ENCODE measurements at places on chromosomes 4 and X.

DNA sequence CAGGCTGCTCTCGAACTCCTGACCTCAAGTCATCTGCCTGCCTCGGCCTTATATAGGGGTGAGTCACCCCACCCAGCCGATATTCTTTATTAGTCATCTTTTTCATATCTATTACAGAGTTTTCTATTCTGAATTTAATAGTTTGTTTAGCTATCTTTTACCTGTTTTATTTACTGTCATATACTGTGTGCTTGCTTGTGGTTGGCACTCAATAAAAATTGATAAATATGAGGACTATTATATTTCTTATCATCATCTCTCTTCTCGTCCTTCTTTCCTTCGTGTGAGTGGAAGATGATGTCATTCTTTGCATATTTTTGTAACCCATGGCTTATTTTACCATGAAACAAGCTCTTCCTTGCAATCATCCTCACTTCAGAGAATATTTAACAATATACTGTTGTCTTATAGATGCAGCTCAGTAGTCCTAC is 265.5 kb downstream of the ARHGAP24 start:
- DNase-seq: no peak

DNA sequence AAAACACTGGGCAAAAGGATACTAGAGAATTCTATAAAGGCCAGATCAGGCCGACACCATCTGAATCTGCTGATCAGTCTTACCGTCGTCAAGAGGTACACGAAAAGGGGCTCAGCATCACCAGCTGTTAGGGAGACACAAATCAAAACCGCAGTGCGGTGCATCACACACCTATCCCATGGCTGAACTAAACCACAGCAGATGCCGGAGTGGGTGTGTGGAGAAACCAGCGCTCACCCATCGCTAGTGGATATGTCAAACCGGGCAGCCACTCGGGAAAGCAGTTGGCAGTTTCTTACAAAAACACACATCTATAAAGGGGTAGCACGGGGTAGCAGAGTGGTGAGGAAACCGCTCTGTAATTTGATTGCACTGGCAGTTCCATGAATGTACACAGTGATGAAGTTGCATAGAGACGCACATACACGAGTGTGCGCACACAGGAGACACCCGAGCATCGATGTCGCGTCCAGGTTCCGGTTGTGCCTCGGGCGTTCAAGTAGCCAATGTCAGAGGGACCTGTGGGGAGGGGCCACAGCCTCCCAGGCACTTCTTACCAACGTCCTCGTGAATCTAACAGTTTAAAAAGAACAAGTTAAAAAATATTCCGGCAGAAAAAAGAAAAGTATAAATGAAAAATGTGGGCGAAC is 23.1 kb upstream of the CCNQ start:
- DNase-seq: no peak

- DNase-seq: no peak
Observed at GRCh38 chr4:183448436-183448835, 4.0 kb downstream of the CDKN2AIP start.

- DNase-seq: no peak
Observed at GRCh38 chr4:108117418-108118182, 51.1 kb downstream of the LEF1 start.

DNA sequence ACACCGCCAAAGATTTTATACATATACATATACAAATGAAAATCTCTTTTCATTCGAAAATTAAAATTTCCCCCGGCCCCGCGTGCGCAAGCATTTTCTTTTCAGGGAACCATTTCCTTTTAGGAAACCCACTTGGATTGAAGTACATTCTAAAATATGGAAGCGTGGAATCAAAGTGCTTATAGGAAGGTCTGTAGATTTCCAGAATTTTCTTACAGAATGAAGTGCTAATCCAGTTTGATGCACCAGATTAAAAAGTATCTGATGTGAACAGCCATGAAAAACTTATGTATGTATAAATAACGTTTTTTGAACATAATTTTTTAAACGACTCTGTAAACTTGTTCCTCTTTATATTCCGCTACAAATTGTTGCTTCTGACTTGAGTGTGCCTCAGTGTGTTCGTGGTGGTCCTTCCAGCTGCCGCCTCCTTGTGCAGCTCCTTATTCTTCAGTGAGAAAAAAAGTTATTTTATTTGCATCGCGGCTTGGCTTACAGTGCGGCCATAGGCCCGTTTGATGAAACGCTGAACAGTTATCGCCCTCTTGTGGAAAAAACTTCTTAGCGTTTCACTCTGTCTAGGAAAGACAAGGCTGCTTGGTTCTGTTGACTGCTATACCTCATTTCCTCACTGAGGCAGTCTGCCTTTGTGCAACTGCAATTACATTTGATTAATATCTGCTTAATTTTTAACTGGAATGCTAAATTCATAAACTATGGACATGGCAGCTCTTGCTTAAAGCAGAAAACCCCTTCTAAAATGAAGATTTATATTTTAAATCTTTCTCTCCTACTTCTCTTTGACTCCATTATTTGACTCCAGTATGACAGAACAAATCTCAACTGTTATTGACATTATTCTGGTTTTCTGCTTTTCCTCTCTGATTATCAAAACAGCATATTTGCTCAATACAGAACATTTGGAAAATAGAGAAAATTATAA is 4.7 kb upstream of the NKX6-1 start:
- no peak for DNase-seq

- DNase-seq: no peak
Observed at GRCh38 chr4:76930685-76931084, 18.9 kb upstream of the SEPTIN11 start.

DNA sequence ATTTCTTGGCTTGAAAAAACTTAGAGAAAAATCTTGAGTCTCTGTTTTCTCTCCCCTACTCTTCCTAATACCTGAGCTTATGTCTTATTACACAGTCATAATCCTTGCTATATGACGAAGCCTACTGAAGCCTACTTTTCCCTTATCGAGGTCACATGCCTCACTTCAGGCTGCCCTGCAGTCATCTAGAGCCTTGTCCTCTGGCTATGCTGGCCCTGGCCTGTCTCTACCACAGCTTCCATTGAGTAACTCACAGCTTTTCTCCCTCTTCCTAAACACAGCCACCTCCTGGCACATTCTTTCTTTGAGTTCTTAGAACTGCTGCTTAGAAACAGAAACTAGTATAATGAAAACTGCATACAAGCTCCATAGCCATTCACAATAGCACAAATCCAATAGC is 1698.3 kb downstream of the STIM2 start:
- DNase-seq: no peak

GRCh38 chr4:24067367-24068193 is 177.7 kb upstream of the PPARGC1A start:
- DNase-seq: no peak

DNA sequence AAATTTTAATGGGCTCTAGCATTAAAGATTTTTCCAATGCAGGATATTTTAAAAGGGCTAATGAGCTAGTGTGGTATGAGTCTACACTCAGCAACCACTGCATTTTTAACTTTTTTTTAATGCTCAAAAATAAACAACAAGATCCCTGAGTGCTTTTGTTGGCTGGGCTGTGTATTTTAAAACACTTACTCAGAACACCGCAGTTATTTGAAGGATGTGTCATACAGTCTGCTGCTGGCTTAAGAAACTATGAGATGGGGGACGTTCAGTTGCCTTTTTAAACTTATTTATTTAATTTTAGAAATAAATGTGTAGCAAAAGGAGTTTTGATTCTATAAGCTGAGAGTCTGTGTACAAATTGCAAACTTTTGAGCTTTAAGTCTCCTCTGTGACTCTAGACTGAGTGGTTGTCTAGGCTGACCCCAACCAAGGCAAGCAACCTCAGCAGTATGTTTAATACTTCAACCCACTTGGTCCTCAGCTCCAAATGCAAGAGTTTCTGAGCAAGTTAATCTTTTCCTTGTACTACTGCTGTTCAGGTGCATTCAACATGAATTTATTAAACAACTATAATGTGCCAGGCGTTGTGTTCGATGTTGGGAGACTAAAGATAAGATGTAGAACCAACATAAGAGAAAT is 278.6 kb upstream of the DIPK2B start:
- DNase-seq: no peak

- DNase-seq: no peak
Observed at GRCh38 chr4:80361329-80361900, 25.9 kb downstream of the CFAP299 start.

DNA sequence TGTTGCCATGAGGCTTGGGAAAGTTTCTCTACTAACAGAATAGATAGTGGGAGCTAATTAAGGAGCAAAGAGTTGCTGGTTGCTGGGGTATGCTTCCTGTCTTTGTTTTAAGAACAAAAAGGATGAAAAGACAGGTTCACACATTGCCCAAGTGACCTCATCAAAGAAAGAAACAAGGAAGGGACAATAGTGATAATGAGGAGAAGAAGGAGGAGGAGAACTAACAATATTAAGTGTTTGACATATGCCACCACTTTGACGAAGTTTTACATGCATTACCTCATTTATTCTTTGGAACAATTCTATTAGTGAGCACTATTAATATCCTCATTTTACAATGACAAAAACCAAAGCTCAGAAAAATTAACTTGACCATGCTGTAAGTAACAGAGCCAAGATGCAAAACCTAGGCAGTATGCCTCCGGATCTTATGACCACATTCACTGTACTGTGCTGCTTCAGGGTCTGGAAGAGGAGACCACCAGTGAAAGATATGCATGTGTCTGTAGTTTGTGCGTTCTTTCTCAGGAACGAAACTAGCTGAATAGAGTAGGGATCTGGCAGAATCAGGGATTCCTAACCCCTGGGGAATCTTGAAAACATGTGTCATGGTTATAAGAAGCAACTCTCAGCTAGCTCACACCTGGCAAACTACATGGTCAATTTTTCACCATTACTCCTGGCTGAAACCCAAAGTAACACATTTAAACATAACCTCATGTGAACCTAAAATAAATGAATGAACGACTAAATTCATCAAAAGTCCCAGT is 83.8 kb downstream of the MOSPD2 start:
- DNase-seq: no peak

- no peak for DNase-seq
Observed at GRCh38 chr4:2771264-2771663, 15.1 kb upstream of the TNIP2 start.

DNA sequence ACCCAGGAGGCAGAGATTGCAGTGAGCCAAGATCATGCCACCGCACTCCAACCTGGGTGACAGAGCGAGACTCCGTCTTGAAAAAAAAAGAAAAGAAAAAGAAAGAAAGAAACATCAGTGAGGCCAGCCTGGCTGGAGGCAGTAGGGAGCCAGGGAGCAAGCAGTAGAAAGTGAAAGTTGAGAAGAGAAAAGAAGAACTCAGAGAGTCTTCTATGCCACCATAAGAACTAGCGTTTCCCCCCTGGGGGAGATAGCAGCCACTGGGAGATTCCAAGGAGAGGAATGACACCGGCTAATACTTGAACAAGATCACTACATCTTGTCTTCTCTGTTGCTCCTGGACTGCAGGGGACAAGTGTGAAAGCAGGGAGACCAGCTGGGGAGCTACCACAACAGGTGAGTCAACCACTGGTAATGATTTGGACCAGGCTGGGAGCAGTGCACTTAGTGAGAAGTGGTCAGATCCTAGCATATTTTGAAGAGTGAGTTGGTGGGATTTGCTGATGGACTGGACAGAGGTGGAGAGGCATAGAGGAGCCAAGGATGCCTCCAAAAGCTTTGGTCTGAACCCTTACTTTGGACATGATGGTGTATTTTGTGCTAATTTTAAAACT is 33.4 kb downstream of the SLC2A9 start:
- DNase-seq: no peak

- DNase-seq: no peak
Observed at GRCh38 chr4:87031920-87032319, 97.1 kb downstream of the AFF1 start.

GRCh38 chrX:101362116-101362515 is 13.6 kb upstream of the TIMM8A start:
- no peak for DNase-seq

DNA sequence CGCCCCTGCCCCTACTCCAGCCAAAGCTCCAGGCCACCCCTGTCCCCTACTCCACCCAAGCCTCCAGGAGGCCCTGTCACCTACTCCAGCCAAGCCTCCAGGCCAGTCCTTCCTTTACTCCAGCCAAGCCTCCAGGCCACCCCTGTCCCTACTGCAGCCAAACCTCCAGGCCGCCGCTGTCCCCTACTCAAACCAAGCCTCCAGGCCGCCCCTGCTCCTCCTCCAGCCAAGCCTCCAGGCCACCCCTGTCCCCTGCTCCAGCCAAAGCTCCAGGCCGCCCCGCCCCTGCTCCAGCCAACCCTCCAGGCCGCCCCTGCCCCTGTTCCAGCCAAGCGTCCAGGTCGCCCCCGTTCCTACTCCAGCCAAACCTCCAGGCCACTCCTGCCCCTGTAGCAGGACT is 5.1 kb upstream of the ASMT start:
- no peak for DNase-seq

DNA sequence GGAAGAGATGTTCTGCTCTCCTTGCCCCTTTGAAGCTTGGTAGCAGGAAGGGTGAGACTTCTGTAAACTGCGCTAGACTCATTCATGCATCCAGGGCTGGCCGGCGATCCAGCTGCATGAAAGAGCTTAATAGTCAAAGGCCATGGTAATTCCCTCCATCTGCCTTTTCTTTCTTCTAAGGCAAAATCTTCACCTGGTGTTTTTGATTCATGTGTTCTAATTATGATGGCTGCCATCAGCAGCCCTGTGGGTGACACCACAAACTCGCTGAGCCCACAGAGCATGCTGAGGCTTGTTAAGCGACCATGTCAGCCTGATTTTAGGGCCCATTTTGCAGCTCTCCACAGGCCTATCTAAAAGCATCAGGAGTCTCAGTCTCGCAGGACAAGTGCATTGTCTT is 450.1 kb upstream of the TENM3 start:
- DNase-seq: no peak

DNA sequence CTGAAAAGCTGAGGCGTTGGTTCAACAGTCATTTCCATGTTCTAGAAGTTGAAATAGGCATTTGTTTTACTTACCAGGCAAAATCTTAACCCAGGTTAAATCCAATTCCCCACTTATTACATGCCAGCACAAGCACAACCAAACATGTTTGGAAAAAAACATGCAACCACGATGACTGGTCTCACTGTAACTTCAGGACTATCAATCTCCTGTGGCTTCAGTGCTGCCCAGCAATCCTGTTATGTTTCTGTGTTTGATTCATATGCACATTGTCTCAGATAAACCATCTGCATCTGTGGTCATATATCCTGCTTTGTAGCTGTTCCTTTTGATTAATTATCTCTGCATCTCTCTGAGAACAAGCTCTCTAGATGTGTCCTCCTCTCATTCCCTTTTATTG is 28.3 kb downstream of the PRDM8 start:
- DNase-seq: no peak

- DNase-seq: no peak
Observed at GRCh38 chrX:41621222-41621723, 67.5 kb upstream of the GPR34 start.

DNA sequence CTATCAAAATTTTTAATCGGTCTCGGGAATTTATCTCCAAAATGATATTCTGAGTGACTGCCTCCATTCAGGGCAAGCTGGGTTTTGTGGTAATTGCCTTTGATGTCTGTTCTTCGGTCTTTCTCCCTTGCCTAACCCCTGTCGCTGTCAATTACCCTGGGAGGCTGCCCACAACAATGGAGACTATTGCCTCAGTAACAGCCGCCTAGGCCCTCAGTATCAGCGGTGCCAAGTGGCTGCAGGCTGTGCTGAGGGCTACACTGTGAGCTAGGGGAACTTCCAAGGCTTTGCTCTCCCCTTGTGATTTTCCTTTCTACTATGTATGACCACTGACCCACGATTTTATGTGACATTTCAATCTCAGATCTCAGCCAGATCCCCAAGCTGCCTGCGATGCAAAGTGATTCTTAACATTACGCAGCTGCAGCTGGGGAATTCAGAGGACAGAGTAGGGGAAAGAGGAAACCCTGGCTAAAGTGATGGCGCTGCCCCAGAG is 36.3 kb upstream of the REST start:
- DNase-seq: no peak
